ENCODE measurements at places on chromosomes 13 and 19. TPM values are rescaled to one million over a fixed set of nuclear protein-coding genes. Genes with fewer than 3 reads are reported as not detected.

Gene PLIN5
- 1.8 TPM for total RNA-seq

Gene ZNF724
- total RNA-seq: 13.3 TPM

Gene PIP5K1C
- 57.6 TPM for total RNA-seq

Gene SLC10A2
- not detected for total RNA-seq

Gene FLT3LG
- total RNA-seq: 1.3 TPM
